ENCODE measurements at places on chromosomes 1 and 21.

- DNase-seq, result no peak
Observed at GRCh38 chr1:94804442-94804837, 15.7 kb upstream of the SLC44A3 start.

DNA sequence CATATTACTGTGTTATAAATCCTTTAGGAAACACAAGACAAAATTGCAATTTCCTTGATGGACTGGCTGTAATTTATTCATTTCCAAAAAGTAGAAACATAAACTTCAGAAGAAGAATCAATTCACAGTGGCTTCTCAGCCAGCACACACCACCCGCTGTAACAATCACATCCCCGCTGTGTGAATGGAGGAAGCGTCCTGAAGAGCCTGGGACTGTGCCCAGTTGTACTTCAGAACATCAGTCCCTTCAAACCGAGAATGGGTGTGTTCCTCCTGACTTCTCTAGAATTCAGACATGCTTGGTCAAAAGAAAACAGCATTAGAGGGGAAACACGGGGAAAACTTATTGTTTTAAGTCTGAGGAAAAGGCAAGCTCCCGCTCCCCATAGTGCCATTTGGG lies 28.8 kb upstream of the CD84 start:
- no peak for DNase-seq

- no peak for DNase-seq
Observed at GRCh38 chr1:2506901-2507565, 19.4 kb downstream of the PANK4 start.

DNA sequence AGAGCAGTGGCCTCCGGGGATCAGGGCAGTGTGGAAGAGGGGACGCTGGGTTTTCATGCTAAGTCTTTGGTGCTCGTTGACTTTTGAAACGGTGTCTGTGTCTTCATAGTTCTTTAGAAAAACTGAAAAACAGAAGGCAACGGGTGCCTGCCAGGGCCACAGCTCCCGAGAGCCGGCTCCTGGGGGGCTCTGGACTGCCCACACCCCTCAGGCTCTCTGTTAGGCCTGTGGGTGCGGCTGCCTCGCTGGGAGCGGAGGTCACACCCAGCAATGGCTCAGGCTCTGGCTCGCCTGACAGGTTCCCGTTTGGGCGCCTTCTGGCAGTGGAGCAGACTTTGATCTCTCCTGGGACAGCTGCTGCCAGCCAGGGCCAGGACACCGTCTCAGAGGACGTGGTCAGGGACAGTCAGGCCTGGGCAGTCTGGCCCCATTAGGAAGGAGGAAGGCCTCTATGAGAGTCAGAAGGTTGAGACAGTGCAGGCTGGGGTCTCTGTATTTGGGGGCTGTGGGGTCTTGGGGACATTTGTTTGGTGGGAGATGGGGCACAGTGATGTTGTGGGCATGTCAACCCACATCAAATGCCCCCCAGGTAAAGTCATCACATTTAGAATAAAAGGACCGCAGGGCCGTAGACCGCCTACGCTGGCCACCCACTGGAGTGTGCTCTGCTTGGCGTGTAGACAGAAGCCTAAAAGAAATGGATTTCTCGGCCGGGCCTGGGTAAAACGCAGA lies 5.6 kb downstream of the ARHGEF16 start:
- no peak for DNase-seq

DNA sequence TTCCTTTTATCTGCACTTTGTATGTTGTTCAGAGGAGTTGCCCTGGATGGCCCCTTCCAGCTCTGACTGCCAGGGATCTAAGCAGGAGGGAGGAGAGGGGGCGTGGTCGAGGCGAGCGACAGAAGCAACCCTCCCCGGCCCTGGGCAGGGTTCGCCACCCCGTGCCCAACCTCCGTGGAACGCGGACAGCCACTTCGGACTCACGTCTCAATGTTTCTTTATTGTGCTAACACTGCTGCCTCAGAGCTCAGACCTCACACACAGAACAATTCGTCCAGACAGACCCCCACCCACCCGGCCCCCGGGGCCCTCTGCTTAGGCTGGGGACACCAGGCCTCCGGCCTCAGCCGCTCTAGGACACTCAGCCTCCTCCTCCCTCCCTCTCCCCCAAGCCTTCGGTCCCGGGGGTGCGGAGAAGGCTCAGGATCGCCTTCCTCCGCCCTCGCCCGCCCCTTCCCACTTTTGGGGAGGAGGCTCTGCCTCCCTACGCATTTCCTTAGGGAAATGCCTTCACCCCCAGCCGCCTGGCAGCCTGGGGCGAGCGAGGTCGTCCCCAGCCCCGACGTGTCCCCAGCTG lies 8.3 kb downstream of the VSIG8 start:
- no peak for DNase-seq

DNA sequence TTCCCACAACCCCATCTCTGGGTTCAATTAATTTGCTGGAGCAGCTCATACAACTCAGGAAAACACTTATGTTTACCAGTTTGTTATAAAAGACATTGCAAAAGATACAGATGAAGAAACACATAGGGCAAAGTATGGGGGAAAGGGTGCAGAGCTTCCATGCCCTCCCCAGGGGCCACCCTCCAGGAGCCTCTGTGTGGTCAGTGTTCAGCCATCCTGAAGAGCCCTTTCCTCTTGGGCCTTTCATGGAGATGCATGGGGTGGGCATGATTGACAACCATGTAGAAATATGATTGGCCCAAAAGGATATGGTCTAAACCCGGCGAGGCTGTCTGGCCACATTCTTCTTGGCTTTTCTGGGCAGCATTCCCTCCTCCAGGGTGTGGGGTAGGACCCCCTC lies 56.8 kb upstream of the PDE9A start:
- DNase-seq, result no peak

GRCh38 chr1:154320882-154321608 lies at the start of gene AQP10:
Gene AQP10 (plus strand): TSS chr1:154321093. CDS start chr1:154321156, 63 bp downstream.
- no peak for DNase-seq

DNA sequence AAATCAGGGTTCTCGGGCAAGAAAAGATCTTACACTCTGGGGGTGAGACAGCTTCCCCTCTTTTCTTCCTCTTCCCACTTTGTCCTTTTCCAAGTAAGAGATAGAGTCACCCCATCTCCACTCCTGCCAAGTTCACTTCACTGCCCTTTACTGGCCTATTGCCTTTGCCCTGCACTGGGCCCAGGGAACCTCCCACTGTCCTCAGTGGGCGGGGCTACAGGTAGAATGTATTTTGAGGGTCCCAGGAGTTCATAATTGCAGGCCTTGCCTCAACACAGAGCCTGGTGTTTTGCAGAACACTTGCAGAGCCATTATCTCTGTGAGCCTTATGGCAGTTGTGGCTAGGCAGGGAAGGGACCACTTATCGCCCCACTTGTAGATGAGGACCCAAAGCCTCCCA lies 3.3 kb downstream of the AMPD2 start:
- no peak for DNase-seq

DNA sequence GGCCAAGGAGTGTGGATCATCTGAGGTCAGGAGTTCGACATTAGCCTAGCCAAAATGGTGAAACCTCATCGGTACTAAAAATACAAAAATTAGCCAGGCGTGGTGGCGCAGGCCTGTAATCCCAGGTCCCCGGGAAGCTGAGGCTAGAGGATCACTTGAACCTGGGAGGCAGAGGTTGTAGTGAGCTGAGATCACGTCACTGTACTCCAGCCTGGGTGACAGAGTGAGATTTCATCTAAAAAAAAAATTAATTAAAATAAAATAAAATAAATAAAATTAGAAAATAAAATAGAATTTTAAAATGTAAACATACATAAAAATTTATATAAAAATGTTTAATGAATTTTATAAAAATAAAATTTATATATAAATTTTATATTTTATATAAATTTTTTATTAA lies 5.8 kb upstream of the VPS26C start:
- DNase-seq, result no peak

DNA sequence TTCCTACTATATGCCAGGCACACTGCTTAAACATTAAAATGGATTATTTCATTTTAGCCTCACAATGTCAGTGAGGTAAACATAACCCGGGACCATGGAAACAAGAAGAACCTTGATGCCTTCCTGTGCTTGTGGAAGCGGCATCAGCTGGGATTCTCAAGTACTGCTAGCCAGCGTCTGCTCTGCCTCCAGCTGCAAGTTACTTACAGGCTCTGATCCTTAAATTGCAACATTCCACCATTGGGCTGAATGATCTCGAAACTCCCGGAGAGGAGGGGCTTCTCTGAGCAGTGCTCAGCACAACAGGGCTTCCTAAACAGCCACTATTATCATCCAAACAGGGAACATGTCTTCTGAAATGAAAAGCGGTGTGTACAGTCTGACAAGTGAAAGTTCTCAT lies 6.7 kb upstream of the MAN1C1 start:
- no peak for DNase-seq

DNA sequence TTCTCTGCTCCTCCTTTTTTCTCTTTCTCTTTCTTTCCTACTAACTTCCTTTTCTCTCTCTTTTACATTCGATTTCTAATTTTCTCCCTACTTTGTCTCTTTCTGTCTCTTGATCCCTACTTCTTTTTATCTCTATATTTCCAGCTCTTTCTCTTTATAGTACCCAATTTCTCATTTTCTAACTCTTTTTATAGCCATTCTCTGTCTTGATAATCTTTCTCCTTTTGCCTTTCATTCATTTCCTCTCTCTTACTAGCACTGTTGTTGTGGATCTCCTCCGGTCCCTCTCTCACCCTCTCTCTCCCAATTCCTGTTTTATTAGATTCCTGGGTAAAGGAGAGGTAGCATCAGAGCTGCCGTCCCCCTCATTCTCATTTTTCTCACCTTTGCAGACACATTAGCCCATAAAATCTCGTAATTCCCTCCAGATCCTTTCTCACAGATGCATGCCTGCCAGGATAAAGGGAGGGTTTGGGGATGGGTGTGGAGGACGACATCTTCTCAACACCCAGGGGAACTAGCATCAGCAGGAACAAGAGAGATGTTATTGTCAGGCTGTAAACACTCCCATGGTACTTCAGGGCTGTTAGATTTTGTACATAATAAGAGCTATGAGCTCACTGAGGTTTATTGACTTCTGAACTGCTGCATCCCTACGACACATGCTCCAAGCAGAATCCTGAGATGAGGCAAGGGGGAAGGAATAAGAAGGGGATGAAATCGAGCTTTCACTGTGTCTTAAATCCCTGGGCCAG lies 159.0 kb upstream of the GALNT2 start:
- no peak for DNase-seq

GRCh38 chr21:36070999-36071398 lies 1.2 kb downstream of the CBR1 start:
- DNase-seq, result no peak

GRCh38 chr1:203276408-203276807 lies 28.9 kb upstream of the BTG2 start:
- no peak for DNase-seq

DNA sequence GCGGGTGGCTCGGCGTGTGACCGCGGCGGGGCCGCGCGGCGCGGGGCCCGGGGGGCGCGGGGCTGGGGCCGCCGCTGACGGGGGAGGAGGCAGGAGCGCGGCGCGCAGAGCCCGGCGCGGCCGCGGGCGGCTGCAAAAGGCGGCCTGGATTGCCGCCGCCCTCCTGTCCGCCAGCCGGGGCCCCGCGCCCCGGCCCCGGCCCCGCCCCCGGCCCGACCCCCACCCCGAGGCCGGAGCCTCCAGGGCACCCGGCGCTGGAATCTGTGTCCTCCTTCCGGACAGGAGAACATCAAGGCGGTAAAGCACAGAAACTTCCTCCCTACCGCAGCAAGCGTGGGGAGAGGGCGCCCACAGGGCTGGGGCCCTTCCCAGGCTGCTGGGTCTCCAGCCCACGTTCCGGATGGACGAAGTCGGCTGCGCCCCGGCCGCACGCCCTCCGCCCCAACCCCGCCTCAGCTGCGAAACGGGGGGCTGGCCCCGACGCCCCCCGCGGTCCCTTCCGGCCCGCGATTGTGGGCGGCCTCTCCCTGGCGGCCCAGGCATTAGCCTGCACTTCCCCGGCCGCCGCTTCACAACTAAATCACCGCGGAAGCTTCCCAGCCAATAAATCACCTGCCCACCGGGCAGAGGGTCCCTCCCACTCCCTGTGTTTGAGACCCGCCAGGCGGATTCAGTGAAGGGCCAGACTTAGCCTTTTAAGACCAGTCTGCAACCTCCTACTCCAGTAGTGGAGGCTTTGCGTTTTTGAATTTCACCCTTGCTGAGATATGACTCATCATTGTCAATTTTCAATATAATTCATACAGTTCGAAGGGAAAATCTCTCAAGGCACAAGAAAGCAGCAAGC lies 106.0 kb downstream of the SLC45A1 start:
- no peak for DNase-seq

DNA sequence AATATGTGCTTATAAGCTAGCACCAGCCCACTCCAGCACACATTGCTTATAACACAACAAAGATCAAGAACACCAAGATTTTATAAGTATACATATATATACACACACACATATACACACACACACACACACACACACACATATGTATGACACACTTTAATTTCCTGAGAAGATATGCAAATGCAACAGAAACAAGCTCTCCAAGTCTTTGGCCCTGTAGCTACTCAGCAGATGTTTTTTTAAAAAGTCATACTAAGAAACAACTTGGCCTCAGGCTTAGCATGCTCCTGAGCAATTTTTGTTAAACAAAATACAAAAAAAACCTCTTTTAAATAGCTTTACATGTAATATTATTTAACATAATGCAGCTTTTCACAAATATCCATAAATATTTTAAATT lies 11.1 kb downstream of the TNFSF18 start:
- no peak for DNase-seq
